ENCODE measurements at places on chromosomes 11 and 22. TPM values are rescaled to one million over a fixed set of nuclear protein-coding genes. Genes with fewer than 3 reads are reported as not detected.

The HPS5 gene
- 24.7 TPM for total RNA-seq

DNA sequence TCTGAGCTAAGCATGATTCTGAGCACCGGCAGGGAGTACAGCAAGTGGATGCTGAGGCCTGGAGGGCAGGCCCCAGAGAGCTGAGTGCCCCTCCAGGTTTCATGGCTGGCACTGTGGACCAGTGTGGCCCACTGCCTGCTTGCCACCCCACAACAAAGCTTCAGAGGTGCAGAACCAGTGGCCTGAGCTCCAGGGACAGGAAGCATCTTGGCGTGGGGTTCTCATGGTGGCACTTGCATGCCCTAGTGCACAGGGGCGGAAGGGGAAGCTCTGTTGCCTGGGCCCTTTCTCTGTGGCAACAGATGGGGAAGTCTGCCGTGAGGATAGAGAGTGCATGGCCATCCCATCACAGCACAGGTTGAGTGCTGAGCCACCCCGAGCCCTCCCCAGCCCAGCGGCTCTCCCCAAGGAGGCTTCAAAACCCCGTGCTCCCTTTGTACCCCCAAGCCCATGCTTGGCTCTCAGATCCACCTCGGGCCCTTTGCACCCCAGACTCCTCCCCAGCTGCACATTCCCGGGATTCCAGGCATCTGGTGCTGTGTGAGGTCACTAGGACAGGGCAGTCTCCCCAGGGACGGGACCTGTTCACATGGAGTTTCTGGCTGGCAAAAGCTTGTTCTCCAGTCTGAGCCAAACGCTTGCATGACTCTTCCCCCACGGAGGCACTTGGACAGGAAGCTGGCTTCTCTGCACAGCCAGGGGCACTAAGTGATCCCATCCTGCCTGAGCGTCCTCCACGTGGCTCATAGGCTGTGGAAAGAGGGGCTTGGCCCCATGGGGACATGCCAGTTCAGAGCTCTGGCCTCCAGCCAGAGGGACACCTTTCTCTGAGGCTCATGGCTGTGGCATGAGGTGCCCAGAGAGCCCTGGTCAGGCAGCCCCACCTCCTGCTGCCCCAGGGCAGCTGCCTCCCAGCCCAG lies 4.2 kb downstream of the SLC25A1 start:
- H3K4me1 ChIP-seq = peaks cover 36% of the 10 kb centered on the region
- H3K27me3 ChIP-seq = peaks cover 6% of the 10 kb centered on the region
- H3K36me3 ChIP-seq = no peaks in the 10 kb centered on the region
- no peak overlapping the region for H3K4me3 ChIP-seq
- DNase-seq = peak; percentile 30

- DNase-seq = no peak
- no peaks in the 10 kb centered on the region for H3K36me3 ChIP-seq
- H3K4me1 ChIP-seq = no peaks in the 10 kb centered on the region
- no peak overlapping the region for H3K4me3 ChIP-seq
- H3K27ac ChIP-seq = no peak overlapping the region
Measured at GRCh38 chr11:86230921-86231434, 13.6 kb upstream of the EED start.

- no peak overlapping the region for H3K4me3 ChIP-seq
- no peaks in the 10 kb centered on the region for H3K27me3 ChIP-seq
- no peak overlapping the region for H3K27ac ChIP-seq
- no peaks in the 10 kb centered on the region for H3K36me3 ChIP-seq
Measured at GRCh38 chr11:20357150-20357549, 6.4 kb upstream of the HTATIP2 start.

DNA sequence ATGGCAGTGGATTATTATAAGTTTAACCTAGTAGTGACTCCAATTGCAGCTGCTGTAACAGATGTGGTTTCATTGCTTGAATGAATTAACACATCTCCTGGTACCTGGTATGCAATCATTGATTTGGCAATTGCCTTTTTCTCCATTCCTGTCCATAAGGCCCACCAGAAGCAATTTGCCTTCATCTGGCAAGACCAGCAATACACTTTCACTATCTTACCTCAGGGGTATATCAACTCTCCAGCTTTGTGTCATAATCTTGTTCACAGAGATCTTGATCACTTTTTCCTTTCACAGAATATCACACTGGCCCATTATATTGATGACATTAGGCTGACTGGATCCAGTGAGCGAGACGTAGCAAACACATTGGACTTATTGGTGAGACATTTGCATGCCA lies 128.7 kb upstream of the ZC3H12C start:
- no peak for DNase-seq
- H3K27ac ChIP-seq = no peak overlapping the region
- H3K4me1 ChIP-seq = no peaks in the 10 kb centered on the region
- H3K36me3 ChIP-seq = no peaks in the 10 kb centered on the region

GRCh38 chr22:27783436-27784119 lies 18.0 kb downstream of the MN1 start:
- H3K4me1 ChIP-seq = peaks cover 10% of the 10 kb centered on the region
- H3K36me3 ChIP-seq = no peaks in the 10 kb centered on the region
- no peak overlapping the region for H3K27ac ChIP-seq
- no peaks in the 10 kb centered on the region for H3K27me3 ChIP-seq
- DNase-seq = no peak

The PKNOX2 gene
- total RNA-seq = 3.1 TPM

The KRTAP5-2 gene
- not detected for total RNA-seq

- H3K36me3 ChIP-seq = no peaks in the 10 kb centered on the region
- DNase-seq = no peak
- H3K27ac ChIP-seq = no peak overlapping the region
- H3K27me3 ChIP-seq = no peaks in the 10 kb centered on the region
- no peaks in the 10 kb centered on the region for H3K4me1 ChIP-seq
- H3K4me3 ChIP-seq = no peak overlapping the region
Measured at GRCh38 chr11:117345039-117345438, 17.4 kb downstream of the CEP164 start.

- no peaks in the 10 kb centered on the region for H3K4me1 ChIP-seq
- H3K27me3 ChIP-seq = peaks cover 13% of the 10 kb centered on the region
- H3K36me3 ChIP-seq = no peaks in the 10 kb centered on the region
- no peak for DNase-seq
- H3K4me3 ChIP-seq = no peak overlapping the region
Measured at GRCh38 chr11:122103726-122104125, 12.3 kb downstream of the BLID start.

The SCGB1D1 gene
- total RNA-seq = not detected

The PHLDA2 gene
- total RNA-seq = 8.5 TPM

The DNAJB7 gene
- total RNA-seq = not detected

DNA sequence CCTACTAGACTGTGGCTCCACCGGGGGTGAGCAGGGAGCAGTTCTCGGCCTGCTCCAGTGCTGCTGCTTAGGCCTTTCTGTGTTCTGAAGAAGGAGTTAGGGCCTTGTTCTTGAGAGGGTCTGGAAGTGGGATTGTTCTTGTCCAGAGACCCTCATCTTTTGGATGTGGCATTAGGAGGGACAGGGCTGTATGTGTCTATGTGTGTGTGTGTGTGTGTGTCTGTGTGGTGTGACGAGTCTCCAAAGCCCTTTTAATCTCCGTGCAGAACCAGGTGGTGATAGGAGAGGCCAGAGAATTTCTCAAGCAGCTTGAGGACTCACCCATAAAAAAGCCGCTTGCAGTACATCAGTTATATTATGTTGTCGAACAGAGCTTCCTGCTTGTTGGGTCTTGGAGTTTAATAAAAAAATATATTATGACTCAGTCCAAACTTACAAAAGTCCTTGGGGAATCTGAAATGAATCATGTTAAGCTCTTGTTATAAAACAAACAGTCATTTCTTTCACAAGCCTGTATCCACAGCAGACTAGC lies 196.5 kb downstream of the TENM4 start:
- H3K4me3 ChIP-seq = no peak overlapping the region
- no peaks in the 10 kb centered on the region for H3K27me3 ChIP-seq
- H3K36me3 ChIP-seq = no peaks in the 10 kb centered on the region
- peak overlapping the region; percentile 63 for H3K27ac ChIP-seq

The TSPAN32 gene
- 5.0 TPM for total RNA-seq

GRCh38 chr11:68384530-68385081 lies 72.2 kb downstream of the LRP5 start:
- H3K4me1 ChIP-seq = peaks cover 19% of the 10 kb centered on the region
- H3K36me3 ChIP-seq = no peaks in the 10 kb centered on the region
- H3K27ac ChIP-seq = no peak overlapping the region
- DNase-seq = no peak
- H3K27me3 ChIP-seq = no peaks in the 10 kb centered on the region

DNA sequence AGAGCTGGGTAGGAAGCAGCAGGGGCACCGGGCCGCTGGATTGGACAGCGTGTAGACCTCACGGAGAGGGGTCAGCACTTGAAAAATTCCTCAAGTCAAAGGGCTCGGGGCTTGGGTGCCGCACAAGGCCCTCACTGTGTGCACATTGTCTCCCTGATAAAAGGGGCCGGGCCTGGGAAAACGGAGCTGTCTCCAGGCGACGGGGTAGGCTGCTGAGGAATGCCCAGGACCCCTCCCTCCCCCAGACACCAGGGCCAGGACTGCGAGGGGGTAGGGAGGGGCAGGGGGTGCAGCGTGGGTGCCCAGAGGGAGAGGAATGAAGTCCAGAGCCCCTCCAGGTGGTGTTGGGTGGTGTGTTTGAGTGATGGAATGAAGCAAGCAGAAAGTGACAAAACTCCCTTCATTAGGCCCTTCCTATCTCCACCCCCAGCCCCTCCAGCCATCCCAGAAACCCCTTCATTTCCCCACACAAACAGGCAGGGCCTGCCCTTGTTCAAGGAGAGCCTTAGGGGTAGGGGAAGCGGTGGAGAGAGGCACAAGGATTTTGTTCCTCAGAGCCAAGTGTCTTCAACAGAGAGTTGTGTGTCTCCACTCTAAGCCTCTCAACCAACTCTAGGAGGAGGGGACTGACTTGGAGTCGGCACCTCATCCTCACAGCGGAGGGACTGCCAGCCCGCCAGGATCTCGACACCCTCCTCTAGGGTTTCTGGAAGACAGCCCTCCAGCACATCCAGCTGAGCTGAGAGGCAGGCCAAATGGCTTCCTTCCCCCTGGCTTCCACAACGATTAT lies 63.9 kb downstream of the SYN3 start:
- no peak overlapping the region for H3K4me3 ChIP-seq
- no peak overlapping the region for H3K27ac ChIP-seq
- no peaks in the 10 kb centered on the region for H3K36me3 ChIP-seq
- no peaks in the 10 kb centered on the region for H3K27me3 ChIP-seq
- H3K4me1 ChIP-seq = peaks cover 13% of the 10 kb centered on the region

- H3K36me3 ChIP-seq = no peaks in the 10 kb centered on the region
- no peak overlapping the region for H3K4me3 ChIP-seq
- no peak for DNase-seq
- no peaks in the 10 kb centered on the region for H3K27me3 ChIP-seq
- no peaks in the 10 kb centered on the region for H3K4me1 ChIP-seq
- no peak overlapping the region for H3K27ac ChIP-seq
Measured at GRCh38 chr11:5665051-5665570, 19.8 kb downstream of the TRIM5 start.

- H3K4me1 ChIP-seq = no peaks in the 10 kb centered on the region
- H3K36me3 ChIP-seq = no peaks in the 10 kb centered on the region
- peaks cover 2% of the 10 kb centered on the region for H3K27me3 ChIP-seq
- H3K4me3 ChIP-seq = no peak overlapping the region
- H3K27ac ChIP-seq = no peak overlapping the region
- no peak for DNase-seq
Measured at GRCh38 chr22:34278121-34278520, 357.8 kb upstream of the LARGE1 start.

GRCh38 chr11:127052404-127052803 lies 51.8 kb upstream of the KIRREL3 start:
- peaks cover 41% of the 10 kb centered on the region for H3K27me3 ChIP-seq
- H3K4me1 ChIP-seq = no peaks in the 10 kb centered on the region
- no peak for DNase-seq
- H3K4me3 ChIP-seq = no peak overlapping the region
- H3K27ac ChIP-seq = no peak overlapping the region
- H3K36me3 ChIP-seq = no peaks in the 10 kb centered on the region

The ANKK1 gene
- not detected for total RNA-seq

- no peak overlapping the region for H3K27ac ChIP-seq
- no peaks in the 10 kb centered on the region for H3K36me3 ChIP-seq
- no peak for DNase-seq
- H3K4me3 ChIP-seq = no peak overlapping the region
- no peaks in the 10 kb centered on the region for H3K4me1 ChIP-seq
- no peaks in the 10 kb centered on the region for H3K27me3 ChIP-seq
Measured at GRCh38 chr22:46233231-46233630, 16.9 kb downstream of the CDPF1 start.

GRCh38 chr11:129595038-129595962 lies 219.7 kb downstream of the BARX2 start:
- no peaks in the 10 kb centered on the region for H3K4me1 ChIP-seq
- H3K27me3 ChIP-seq = no peaks in the 10 kb centered on the region
- no peak overlapping the region for H3K27ac ChIP-seq
- H3K36me3 ChIP-seq = no peaks in the 10 kb centered on the region

The KRTAP5-8 gene
- total RNA-seq = not detected

The FAM227A gene
- total RNA-seq = 2.9 TPM

DNA sequence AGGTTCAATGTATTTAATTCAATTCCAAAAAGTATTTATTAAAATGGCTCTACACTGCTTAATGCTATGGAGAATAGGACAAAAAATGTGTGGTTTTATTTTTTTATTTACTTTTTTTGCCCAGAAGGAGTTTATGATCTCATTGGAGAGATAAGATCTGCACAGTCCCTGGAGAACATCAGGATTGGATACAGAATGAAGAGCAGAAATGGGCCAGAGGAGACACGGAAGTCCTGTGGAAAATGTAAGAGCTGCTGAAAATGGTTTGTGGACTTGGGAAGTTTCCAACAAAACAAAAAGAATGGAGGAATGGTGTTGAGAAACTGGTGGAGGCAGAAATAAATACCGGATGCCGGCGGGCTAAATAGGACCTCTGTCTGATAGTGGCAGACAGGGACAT lies 554.6 kb downstream of the OPCML start:
- H3K4me1 ChIP-seq = no peaks in the 10 kb centered on the region
- DNase-seq = no peak
- no peak overlapping the region for H3K27ac ChIP-seq
- no peak overlapping the region for H3K4me3 ChIP-seq
- no peaks in the 10 kb centered on the region for H3K27me3 ChIP-seq

GRCh38 chr11:78355309-78355705 lies 62.3 kb downstream of the GAB2 start:
- H3K4me1 ChIP-seq = peaks cover 17% of the 10 kb centered on the region
- H3K4me3 ChIP-seq = no peak overlapping the region
- DNase-seq = no peak
- H3K36me3 ChIP-seq = no peaks in the 10 kb centered on the region
- no peaks in the 10 kb centered on the region for H3K27me3 ChIP-seq
- peak overlapping the region; percentile 27 for H3K27ac ChIP-seq

- H3K36me3 ChIP-seq = no peaks in the 10 kb centered on the region
- H3K27ac ChIP-seq = no peak overlapping the region
- no peak for DNase-seq
- no peaks in the 10 kb centered on the region for H3K27me3 ChIP-seq
Measured at GRCh38 chr11:95307286-95307685, 76.3 kb upstream of the SESN3 start.

DNA sequence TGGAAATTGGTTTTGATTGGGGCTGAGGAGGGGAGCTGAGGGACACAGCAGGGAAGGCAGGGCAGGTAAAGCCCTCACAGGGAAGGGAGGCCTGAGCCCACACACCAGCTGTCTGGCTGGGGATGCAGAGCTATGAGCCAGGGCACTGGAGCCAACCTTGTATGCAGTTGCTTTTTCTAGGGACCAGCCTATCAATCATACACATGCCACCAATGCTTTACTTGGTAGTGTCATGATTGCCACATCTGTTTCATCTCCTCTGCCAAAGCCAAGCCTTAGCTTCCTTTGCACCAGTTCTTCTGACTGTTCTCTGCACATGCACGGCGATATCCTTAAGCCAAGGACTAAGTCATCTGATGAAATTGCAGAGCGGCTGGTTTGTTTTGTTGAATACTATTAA lies 207.1 kb upstream of the PLET1 start:
- H3K27me3 ChIP-seq = peaks cover 3% of the 10 kb centered on the region
- H3K4me3 ChIP-seq = no peak overlapping the region
- no peak overlapping the region for H3K27ac ChIP-seq
- DNase-seq = no peak

GRCh38 chr22:19942157-19943081 lies 801 bp upstream of the TXNRD2 start:
- H3K27me3 ChIP-seq = no peaks in the 10 kb centered on the region
- H3K27ac ChIP-seq = peak overlapping the region; percentile 74
- H3K4me1 ChIP-seq = peaks cover 15% of the 10 kb centered on the region
- no peak for DNase-seq
